Thoracic aorta endothelial cell (primary cell): ENCODE measurements at places on chromosomes 4 and X. TPM values are rescaled to one million over a fixed set of nuclear protein-coding genes. Genes with fewer than 3 reads are reported as not detected.

Gene IGFBP7
- 163 and 201 TPM in 2 replicates for total RNA-seq

Gene TEX13D
- total RNA-seq: not detected in 2 replicates

Gene SYN1
- not detected in 2 replicates for total RNA-seq

Gene MTTP
- 0.07 TPM in 1 of 2 replicates, not detected in the other for total RNA-seq

Gene RBM47
- 0.13 and 0.22 TPM in 2 replicates for total RNA-seq

Gene CENPVL3
- not detected in 2 replicates for total RNA-seq

Gene DUSP21
- not detected in 2 replicates for total RNA-seq

Gene XAGE1A
- not detected in 2 replicates for total RNA-seq

Gene TMEM271
- total RNA-seq: not detected in 2 replicates

Gene P2RY4
- total RNA-seq: 0.13 TPM in 1 of 2 replicates, not detected in the other

Gene HAUS7
- total RNA-seq: 20.3 and 26.6 TPM in 2 replicates

Gene PCDH18
- total RNA-seq: 0.27 and 0.93 TPM in 2 replicates

Gene S100G
- total RNA-seq: not detected in 2 replicates

Gene HSFX1
- total RNA-seq: 0.43 and 0.53 TPM in 2 replicates

Gene OPHN1
- 7.4 and 7.6 TPM in 2 replicates for total RNA-seq

Gene MAGEE1
- 1.5 and 3.2 TPM in 2 replicates for total RNA-seq

Gene VGLL1
- not detected in 2 replicates for total RNA-seq

Gene UGT2A1
- 0.50 and 0.93 TPM in 2 replicates for total RNA-seq

Gene TASL
- not detected in 2 replicates for total RNA-seq

Gene TCEAL2
- 0.14 TPM in 1 of 2 replicates, not detected in the other for total RNA-seq

Gene XK
- total RNA-seq: under 0.01 and 0.07 TPM in 2 replicates

Gene SERTM2
- total RNA-seq: not detected in 2 replicates

Gene CT47A7
- not detected in 2 replicates for total RNA-seq

Gene RAB9B
- 0.40 and 0.50 TPM in 2 replicates for total RNA-seq

Gene ZGRF1
- 28.2 and 29.2 TPM in 2 replicates for total RNA-seq

Gene CITED1
- not detected in 2 replicates for total RNA-seq

Gene DNAAF6
- total RNA-seq: not detected in 2 replicates

Gene DUX4
- total RNA-seq: not detected in 2 replicates

Gene NDST3
- not detected in 2 replicates for total RNA-seq

Gene FAM9C
- total RNA-seq: 0.50 TPM in 1 of 2 replicates, not detected in the other

Gene MAGEB10
- not detected in 2 replicates for total RNA-seq

Gene PAGE2B
- total RNA-seq: not detected in 2 replicates

Gene OTC
- 0.07 TPM in 1 of 2 replicates, not detected in the other for total RNA-seq

Gene CENPVL2
- not detected in 2 replicates for total RNA-seq

Gene MAGEA9B
- not detected in 2 replicates for total RNA-seq

Gene PABPC1L2A
- total RNA-seq: not detected in 2 replicates

Gene SORBS2
- total RNA-seq: 43.1 and 90.0 TPM in 2 replicates

Gene KCND1
- 0.13 and 0.36 TPM in 2 replicates for total RNA-seq

Gene SSX2
- not detected in 2 replicates for total RNA-seq

Gene AMOT
- total RNA-seq: 4.1 and 4.3 TPM in 2 replicates

Gene NAT8L
- under 0.01 and 0.07 TPM in 2 replicates for total RNA-seq

Gene WNK3
- total RNA-seq: 1.2 and 1.3 TPM in 2 replicates

Gene COX18
- 16.6 and 28.9 TPM in 2 replicates for total RNA-seq

Gene KLHL34
- not detected in 2 replicates for total RNA-seq

Gene REPS2
- 4.4 and 6.5 TPM in 2 replicates for total RNA-seq

Gene GPRASP2
- total RNA-seq: 14.5 and 19.5 TPM in 2 replicates

Gene ASB9
- total RNA-seq: 9.8 and 17.4 TPM in 2 replicates

Gene ZCCHC18
- total RNA-seq: 1.7 and 2.3 TPM in 2 replicates

Gene GAB3
- total RNA-seq: 4.1 and 4.7 TPM in 2 replicates

Gene OPRPN
- not detected in 2 replicates for total RNA-seq

Gene TEC
- total RNA-seq: 0.27 and 1.4 TPM in 2 replicates

Gene CT47B1
- not detected in 2 replicates for total RNA-seq

Gene NXF3
- total RNA-seq: not detected in 2 replicates

Gene COX7B2
- total RNA-seq: not detected in 2 replicates

Gene MAP7D3
- 21.4 and 22.3 TPM in 2 replicates for total RNA-seq

Gene ZNF157
- total RNA-seq: under 0.01 TPM in 1 of 2 replicates, not detected in the other
